NCI-H748 treated with DMSO at 0.1 percent for 48 hours (cell line): ENCODE measurements at places on chromosomes 6 and 20.
A peak's percentile ranks its signal among the peaks of the same experiment; 100 is the strongest.

DNA sequence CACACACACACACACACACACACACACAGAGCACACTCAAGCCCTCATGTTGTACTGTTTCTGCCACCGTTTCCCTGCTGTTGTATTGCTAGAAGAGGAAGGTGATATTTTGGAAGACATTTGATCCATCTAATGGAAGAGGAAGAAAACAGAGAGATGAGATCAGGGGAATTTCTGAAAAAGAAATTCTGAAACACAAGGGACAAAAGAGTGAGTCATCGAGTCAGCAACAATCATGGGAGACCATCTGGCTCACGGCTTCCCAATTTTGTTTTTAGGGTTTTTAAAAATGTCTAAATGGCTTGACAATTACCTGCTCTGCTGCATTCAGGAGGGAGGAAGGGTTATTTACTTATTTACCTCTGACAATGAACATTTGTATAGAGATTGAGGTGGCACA lies 22.0 kb downstream of the SOX4 start:
- DNase-seq, result peak; percentile 32

DNA sequence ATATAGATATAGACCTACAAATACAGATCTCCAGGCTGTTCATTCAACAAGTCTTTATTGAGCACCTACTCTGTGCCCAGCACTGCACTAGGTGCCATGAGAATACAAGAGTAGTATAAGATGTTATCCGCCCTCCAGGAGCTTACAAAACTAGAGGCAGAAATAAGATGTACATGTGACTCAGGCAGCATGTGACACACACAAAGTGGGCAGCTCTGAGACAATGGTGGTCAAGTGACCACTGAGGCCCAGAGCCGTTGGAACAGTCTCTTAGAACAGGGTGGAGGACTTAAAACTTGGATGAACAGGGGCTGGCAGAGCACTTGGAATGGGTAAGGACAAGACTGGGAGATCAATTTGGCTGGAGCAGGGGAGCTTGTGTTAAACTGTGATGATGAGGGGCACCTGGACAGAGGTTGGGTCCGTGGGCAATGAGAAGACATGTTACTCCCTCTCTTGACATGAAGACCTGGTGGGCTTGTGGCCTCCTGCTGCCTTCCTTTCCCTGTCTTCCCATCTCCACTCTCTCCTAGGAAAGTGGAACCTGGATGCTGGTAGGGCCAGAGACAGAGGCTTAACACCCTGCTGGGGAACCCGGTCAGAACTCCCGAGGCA lies 21.2 kb downstream of the TRIM15 start:
- no peak for DNase-seq

- DNase-seq, result no peak
Observed at GRCh38 chr6:45351667-45352066, 23.5 kb downstream of the RUNX2 start.

GRCh38 chr6:33620158-33620855 lies 815 bp upstream of the ITPR3 start:
- peak; percentile 31 for DNase-seq

DNA sequence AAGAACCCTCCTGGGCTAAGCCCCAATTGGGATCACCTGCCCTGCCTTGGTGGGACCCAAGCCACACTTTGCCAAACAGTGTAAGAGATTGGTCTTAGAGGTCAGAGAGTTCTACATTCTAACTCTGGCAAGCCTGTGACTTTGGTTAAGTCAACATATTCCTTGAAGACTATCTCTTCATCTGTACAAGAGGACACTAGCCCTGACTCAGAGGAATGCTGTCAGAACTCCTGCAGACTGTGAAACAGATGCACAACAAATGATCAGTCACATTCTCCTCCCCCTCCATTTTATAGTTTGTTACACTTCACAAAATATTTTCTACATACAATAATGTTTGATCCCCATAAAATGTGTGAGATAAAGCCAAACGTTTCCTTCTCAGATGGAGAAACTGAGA lies 91.7 kb upstream of the EPB41L1 start:
- no peak for DNase-seq

DNA sequence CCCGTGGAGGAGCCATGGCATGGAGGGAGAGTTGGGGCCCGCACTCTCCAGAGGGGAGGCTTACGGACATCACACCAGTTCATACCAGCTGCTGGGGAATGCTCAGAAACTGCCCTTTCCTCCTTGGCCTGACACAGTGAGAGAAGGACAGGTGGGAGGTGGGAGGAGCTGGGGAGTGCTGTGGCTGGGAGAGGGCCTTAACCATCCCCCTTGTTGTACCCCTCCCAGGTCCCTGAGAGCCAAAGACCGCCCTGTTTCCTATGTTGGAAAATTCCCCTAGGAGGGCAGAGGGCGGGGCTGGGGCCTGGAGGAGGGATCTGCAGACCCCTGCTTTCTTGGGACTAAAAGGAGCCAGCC lies 24.1 kb downstream of the FOXP4 start:
- DNase-seq, result no peak

- no peak for DNase-seq
Observed at GRCh38 chr6:10534419-10534762, 13.2 kb downstream of the GCNT2 start.

DNA sequence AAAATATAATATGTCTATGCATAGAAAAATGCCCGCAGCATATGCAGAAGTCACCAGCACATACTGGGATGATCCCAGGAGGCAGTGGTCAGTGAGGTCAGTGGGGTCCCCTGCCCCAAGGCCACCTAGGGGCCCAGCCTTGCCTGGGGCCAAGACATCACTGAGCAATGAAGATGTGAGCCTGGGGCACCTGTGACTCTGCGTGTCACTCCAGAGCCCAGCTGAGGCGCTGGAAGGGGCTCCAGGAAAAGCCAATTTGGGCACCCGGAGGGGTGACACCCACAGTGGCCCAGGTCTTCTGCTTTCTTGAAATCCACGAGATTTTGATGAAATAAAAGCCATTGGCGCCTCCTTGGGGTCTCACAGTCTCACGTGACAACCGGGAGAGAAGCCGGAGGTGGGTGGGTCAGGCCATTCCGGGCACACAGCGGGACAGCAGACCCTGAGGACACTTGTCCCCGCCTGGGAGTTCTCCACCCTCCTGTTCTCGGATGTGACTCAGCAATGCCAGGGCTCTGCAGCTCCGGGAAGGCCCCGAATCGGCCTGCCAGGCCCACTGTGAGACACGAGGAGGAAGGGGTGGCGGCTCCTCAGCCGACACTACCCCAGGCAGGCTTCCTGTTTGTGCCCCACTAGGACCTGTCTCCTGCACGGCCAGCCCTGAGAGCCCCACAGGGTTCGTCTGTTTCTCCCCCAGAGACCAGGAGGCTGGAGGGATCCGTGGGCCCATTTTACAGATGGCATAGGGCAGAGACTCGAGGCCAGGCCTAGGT lies 24.4 kb upstream of the SLCO4A1 start:
- no peak for DNase-seq

GRCh38 chr6:162256361-162256760 lies 471.2 kb downstream of the PRKN start:
- no peak for DNase-seq

- no peak for DNase-seq
Observed at GRCh38 chr20:37986044-37986858, 47.0 kb downstream of the TTI1 start.

- peak; percentile 16 for DNase-seq
Observed at GRCh38 chr6:102907181-102907580, 1513.7 kb downstream of the GRIK2 start.
